ENCODE measurements at places on chromosomes 16 and 17.

DNA sequence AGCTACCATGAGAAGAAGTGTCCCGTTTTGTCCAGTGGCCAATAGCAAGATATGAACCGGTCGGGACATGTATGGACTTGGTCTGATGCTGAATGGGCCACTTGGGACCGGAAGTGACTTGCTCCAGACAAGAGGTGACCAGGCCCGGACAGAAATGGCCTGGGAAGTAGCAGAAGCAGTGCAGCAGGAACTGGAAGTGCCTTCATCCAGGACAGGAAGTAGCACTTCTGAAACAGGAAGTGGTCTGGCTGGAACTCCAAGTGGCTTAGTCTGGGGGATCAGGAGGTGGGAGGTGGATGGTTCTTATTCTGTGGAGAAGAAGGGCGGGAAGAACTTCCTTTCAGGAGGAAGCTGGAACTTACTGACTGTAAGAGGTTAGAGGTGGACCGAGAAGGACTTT is 5.3 kb downstream of the EFNB3 start:
- no peak for DNase-seq

DNA sequence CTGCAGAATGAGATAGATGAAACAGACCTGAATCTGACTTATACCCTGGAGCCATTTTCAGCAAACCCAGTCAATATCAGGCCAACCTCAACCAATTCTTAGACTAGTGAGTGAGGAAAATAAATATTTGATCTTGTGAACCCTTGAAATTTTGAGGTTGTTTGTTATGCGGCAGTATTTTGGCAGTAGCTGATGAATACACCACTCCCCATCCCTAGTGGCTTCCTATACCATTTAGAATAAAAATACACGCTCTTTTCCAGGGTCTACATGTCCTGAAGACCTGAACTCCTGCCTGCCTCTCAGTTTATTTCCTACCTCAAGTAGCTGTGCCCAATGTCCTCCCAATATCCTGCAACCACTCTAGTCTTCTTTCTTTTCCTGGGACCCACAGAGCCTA is 647.3 kb downstream of the WWOX start:
- no peak for DNase-seq

- DNase-seq: no peak
Measured at GRCh38 chr16:27405546-27406451, 3.8 kb downstream of the IL21R start.

DNA sequence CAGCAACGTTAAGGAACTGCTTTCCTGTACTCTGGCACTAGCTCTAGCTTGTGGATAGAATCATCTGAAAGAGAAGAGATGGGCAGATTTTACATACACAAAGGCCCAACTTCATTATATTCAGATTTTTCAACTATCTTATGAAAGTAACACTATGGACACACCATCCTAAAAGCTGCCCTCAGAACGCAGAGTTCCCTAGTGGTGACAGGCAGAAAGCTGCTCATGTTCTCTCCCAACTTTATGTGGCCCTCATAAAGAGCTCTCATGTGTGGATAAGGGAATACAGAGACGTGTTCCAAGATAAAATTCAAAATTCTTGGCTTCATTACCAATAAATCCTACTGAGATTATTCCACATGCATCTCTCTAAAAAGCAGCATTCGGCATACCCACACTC is 1.5 kb downstream of the CFAP20 start:
- no peak for DNase-seq

DNA sequence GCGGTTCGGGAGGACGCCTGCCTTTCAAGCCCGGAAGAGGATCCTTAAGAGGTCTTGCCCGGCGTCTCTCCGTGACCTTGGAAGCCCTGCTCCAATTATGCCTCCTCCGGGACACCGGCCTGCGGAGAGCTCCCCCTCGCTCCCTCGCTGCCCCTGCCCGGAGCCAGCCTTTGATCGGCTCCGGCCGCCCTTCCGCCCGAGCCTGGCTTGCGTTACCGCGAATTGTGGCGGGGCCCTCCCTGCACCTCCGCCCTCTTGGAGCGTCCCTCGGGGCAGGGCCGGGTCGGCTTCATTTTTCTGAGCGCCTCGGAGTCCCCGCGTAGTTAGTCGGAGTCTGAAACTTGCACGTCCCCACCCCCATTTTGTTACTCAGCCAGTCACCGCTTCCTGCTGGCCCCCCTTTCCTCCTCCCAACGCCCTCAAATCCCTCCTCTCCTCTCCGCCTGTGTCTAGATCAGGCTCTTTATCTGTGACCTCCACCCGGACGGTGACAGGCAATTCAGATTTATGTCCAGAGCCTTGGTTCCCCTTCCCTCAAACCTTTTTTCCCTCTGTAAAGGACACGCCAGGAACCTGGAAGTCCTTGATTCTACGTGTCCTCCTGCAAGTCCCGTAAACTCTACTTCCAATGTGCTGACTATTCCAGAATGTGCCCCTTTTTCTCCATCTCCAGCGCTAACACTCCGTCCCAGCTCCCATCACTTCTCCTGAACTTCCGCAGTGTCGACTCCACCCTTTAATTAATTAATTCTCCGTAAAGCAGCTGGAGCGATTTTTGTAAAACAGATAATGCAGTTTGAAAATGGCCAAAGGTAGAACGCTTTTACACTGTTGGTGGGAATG is 569 bp upstream of the RABEP2 start:
- DNase-seq: peak; percentile 40

GRCh38 chr16:85193115-85193493 is 80.8 kb upstream of the CIBAR2 start:
- DNase-seq: no peak

Data from NCI-H2081 (cell line).